Left renal pelvis (tissue), 4 donors: ENCODE measurements at places on chromosomes 5 and 9.

DNA sequence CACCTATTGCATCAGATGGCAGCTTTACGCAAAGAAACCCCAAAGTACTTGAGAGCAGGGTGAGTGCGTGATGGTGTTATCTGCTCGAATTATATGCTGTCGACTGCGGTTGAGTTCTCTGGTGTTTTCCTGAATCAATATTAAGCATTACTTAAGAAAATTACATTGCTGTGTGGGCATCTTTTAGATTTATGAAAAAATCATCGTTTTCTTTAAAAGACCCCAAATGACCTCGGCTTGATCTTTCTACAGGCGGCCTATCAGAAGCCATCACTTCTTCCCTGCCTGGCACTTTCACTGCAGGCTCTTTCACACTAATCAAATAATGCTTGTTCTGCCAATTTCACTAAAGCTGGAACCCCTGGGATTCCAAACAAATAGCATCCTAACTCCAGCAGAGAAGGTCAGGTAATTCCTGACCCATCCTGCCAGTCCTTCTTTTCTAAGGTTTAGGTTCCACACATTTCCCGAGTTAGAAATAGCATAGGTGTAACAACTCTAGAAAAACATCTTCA is 1.7 kb downstream of the UBE2QL1 start:
- DNase-seq = no peak

DNA sequence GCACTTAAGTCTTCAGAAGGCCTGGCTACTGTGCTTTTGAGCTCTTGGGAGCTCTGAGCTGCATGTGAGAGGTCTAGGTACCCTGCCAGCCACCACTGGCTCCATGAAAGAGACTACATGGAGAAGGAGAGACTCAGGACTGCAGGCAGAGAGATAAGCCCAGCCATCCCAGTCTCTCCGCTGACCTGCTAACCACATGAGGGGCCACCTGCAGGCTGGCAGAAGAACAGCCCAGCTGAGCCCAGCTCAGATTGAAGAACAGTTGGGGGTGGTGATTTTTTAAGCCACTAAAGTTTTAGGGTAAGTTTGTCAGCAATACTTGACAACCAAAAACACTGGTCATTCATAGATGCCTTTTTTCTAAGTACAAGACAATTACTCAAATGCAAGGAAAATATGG is 205.0 kb upstream of the PRDM9 start:
- DNase-seq = no peak

- DNase-seq = no peak
Observed at GRCh38 chr9:21852754-21853153, 50.3 kb downstream of the MTAP start.

DNA sequence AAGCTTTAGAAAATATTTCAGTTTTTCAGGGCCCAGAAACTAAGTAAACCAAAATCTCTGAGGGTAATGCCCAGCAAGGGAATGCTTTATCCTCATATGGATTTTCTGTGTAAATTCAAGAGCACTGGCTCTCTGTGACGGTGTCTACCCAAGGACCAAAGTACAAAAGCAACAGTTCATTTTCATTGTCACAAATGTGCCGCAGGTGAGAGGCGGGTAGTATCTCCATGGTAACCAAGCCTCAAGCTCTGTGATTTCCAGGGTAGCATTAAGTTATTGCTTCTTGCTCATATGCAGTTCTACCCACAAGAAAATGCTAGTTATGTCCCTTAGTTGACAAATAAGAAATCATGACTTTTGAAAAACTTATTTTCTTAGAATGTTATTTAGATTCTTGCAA is 164.3 kb downstream of the MTRR start:
- DNase-seq = no peak
